Activated CD8-positive, alpha-beta T cell treated with anti-CD3 and anti-CD28 coated beads for 36 hours (primary cell): ENCODE measurements at places on chromosomes 13 and 19.

DNA sequence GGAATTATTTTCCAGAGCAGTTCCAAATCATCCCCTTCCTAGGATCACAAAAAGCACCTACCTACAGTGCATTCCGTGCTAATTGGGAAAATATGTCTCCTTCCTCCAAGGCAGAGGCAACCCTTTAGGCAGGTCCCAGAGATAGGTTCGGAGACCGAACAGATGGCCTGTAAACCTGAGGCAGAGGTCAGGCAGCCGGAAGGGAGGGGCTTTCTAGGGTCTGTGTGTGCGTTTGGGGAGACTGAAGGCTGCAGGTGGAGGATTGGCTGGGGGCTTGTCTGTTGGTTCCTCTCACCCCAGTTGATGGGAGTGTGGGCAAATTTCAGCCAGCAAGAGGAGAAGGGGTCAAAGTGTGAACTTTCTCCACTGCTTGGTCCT lies 7.1 kb downstream of the KCNN4 start:
- DNase-seq, result no peak

DNA sequence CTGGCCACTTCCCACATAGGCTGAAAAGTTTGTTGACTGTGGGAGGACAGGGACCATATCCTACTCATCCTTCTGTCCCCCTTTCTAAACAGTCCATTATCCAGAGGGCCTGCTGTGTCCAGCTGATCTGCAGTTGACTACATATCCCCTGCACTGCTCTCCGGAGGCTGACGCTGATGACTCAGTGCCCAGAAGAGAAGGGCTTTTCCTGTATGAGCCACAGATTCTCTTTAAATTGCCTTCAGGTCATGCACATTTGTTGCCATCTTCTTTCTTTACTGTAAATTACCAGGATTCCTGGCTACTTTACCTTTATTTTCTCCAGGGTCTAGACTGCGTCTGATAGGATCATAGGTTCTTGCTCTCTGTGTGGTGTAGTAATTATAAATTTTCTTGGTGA lies 125.2 kb downstream of the LACC1 start:
- no peak for DNase-seq

DNA sequence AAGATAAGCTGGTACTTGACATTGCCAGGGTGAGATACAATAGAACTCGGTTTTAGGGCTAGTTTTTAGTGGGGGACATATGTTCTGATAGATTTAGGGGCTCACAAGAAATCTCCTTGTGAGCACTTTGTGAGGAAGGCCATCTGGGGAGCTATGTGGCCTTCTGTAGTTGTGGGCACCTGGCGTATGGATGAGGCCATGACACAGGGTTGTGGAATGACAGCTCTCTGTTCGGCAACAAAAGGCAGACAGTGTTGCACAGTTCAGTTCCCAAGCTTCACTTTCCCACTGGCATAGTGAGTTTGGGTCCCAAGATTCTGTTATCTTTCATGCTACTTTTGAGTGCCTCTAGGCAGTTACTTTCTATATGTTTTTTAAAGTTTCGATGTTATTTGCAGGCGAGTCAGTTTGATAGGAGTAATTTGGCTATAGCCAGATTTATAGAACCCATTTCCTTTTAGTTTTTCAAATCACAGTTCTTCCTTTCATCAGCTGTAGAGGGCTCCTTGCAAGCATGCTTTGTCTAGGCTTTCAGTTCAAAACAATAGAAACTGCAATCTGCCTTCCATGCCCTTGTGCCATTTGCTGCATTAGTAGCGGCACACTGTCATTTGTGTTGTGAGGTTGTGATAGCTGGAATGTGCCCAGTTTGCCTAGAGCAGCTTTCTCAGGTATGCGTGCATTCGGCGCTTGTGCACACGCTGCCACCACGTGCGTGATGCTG lies 70.6 kb upstream of the TEX29 start:
- no peak for DNase-seq

- no peak for DNase-seq
Measured at GRCh38 chr13:111666164-111666776, 345.8 kb downstream of the TEX29 start.

- DNase-seq, result no peak
Measured at GRCh38 chr13:97249796-97250495, 27.8 kb downstream of the MBNL2 start.

- DNase-seq, result no peak
Measured at GRCh38 chr19:42156571-42156970, 24.3 kb upstream of the POU2F2 start.

DNA sequence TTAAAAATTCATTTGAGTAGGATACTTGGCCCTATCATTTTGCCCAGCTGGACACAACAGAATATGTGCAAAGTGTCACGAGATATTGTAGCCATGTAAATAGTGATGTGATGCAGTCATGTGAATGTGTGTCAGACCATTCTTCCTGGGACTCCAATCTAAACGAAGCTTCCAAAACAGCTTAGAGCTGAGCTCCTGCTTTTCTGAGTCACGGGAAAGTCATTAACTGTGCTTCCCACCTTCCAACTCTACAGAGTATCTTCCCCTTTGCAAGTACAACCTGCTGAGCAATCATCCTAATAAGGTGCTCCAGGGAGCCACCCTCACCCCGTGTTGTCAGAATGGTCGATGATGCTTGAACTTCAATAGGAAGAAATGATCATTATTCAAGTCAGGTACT lies 294.7 kb downstream of the MYO16 start:
- no peak for DNase-seq

- DNase-seq, result no peak
Measured at GRCh38 chr19:38836983-38837626, 5.5 kb upstream of the ECH1 start.

DNA sequence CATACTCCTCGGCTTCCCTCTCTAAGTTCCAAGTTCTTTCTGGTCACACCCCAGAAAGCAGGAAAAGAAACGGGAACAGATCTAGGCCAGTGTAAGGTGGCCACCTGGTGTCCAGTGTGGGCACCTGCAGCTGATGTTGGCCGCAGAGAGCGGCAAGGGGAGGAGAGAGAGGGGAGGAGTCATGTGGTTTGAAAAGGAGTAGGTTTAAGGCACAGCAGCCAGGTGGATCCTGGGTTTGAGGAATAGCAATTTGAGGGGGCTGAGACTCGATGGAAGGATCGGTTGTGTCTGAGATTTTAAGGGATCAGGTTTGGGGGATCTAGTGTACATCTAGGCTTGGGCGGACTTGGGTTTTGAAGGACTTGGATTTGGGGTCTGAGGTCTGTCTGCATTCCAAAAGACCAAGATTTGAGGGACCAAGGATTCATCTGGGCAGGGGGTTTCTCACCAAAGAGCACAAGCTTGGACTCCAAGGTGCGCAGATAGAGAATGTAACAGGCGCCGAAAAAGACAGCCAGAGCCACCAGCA lies 1.2 kb downstream of the RABAC1 start:
- peak; percentile 62 for DNase-seq

DNA sequence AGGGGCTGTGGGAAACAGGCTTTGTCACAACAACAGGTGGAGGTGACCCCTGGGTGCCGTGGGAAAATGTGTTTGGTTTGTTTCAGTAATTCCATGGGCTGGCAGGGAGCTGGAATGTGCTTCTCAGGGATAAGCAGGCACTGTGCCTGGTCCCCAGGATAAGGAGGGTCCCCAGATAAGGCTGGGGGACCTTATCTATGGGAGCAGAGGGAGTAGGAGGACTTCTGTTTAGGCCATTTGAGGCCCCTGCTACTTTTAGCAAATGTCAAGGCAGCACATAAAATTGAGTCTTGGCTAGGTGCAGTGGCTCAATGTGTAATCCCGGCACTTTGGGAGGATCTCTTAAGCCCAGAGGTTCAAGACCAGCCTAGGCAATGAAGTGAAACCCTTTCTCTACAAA lies 59.5 kb downstream of the KCNC3 start:
- DNase-seq, result no peak

DNA sequence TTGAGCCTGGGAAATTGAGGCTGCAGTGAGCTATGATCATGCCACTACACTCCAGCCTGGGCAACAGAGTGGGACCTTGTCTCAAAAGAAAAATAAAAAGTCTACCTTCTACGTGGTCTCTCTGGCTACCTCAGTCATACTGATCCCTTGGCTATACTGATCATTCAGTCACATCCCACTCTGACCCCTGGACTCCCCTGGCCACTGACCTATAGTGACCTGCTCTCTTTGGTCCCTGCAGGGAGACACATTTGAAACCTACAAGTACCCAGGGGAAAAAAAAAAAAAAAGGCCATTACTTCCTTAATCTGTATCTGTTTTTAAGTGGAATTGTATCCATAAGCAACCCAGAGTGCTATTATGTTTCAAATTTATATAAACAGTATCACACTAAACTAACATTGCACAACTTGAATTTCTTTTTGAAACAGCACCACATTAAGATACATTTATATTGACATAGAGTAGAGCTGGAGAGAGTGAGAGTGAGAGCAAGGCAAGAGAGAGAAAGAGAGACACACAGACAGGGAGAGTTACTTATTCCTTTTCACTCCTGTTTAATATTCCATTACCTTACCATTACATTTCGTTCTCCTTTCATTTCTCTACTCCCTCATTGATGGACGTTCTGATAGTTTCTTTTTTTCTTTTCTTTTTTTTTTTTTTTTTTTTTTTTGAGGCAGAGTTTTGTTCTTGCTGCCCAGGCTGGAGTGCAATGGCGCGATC lies 23.7 kb upstream of the CERS4 start:
- no peak for DNase-seq

GRCh38 chr13:20826843-20827560 lies 53.2 kb upstream of the EEF1AKMT1 start:
- DNase-seq, result no peak

DNA sequence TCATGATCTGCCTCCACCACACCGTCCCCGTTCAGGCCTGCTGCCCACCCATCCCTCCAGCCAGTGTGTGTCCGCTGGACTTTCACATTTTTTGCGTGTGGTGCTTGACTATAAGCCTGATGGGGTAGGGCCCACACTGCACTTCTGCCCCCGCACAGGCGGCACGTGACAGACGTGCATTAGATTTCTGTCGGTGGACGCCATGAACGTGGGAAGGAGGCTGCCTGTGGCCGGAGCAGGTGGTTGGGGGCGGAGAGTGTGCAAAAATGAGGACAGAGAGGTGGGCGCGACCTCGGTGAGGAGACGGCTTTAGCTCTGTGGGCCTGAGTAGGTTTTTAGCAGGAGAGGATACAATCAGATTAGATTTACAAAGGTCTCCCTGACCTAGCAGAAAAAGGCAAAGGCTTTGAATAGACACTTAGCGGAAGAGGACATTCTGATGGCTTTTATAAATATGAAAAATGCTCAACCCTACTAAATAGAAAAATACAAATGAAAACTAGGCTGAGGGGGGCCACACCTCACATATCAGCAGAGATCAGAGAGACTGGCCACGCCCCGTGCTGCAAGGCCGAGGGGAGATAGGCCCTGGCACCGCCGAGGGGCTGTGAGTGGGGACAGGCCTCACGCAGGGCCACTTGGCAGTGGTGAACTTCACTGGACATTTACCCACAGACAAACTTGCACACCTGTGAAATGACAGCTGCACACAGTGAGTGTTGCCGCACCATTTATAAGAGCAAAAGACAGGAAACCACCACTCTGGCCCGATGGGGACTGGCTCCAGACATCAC lies 25.4 kb downstream of the PAK4 start:
- DNase-seq, result no peak

DNA sequence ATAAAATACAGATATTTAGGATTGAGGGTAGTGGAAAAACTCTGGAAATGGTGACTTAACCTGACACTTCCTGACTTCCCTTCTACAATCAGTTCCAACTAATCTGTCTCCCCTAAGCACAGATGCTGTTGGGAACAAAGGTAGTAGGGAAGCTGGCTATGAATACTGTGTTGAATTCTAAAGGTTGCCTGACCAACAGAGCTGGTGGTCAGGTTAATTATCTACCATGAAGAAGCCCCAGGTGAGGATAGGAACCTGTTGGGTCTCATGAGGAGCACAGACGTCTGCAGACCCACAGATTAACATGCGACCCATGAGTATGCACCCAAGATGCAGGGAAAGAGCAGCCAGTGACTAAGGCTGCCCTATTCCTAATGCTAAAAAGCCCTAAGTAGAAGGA lies 172.3 kb downstream of the DIAPH3 start:
- no peak for DNase-seq

- no peak for DNase-seq
Measured at GRCh38 chr19:18898607-18899408, 2.9 kb upstream of the CERS1 start.

DNA sequence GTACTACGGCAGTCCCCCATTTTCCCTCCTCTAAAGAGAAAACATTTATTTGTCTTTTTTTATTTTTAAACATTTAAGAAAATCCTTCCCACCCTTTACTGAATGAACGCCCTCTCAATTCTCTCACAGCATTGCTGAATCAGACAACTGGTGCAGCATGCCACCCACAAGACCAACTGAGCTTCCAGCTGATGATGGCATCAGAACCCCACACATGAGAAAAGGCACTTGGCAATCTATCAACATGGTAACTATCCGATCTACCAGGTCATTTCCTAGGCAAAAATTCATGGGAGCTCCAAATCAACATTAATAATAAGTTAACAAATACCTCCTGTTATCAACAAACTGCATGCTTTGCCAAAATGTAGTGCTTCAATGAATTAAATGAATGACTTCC lies 43.1 kb downstream of the LHFPL6 start:
- DNase-seq, result no peak

GRCh38 chr19:44553478-44554171 lies 24.1 kb upstream of the CEACAM20 start:
- no peak for DNase-seq

- peak; percentile 71 for DNase-seq
Measured at GRCh38 chr19:51607077-51607476, 23.1 kb downstream of the SIGLEC5 start.

GRCh38 chr19:57786906-57787305 lies 17.4 kb downstream of the ZNF586 start:
- DNase-seq, result no peak

GRCh38 chr19:55674459-55674840 lies 576 bp upstream of the EPN1 start:
- DNase-seq, result no peak

DNA sequence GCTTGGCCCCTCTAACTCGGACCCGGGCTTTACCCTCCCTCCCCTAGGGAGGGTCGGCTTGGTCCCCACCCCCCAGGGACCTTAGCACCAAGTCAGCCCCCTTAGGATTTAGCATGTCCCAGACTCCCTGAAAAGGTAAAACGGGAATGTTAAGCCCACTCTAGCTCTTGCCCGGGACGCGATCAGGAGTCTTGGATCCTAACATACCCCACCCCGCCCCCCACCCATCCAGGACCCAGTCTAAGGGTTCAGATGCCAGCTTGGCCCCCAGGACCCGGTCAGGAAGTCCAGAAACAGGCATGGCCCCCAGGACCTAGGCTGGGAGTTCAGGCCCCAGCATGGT lies 437 bp downstream of the EPOR start:
- no peak for DNase-seq

GRCh38 chr19:40283414-40284250 lies 1.5 kb downstream of the AKT2 start:
- no peak for DNase-seq

- DNase-seq, result no peak
Measured at GRCh38 chr13:51552027-51552426, 32.2 kb upstream of the WDFY2 start.

GRCh38 chr13:51009597-51009996 lies 100.0 kb downstream of the RNASEH2B start:
- DNase-seq, result no peak
